ENCODE measurements at places on chromosomes 6 and 20.

GRCh38 chr20:49882171-49882970 lies 33.0 kb downstream of the SPATA2 start:
- no peak for DNase-seq

DNA sequence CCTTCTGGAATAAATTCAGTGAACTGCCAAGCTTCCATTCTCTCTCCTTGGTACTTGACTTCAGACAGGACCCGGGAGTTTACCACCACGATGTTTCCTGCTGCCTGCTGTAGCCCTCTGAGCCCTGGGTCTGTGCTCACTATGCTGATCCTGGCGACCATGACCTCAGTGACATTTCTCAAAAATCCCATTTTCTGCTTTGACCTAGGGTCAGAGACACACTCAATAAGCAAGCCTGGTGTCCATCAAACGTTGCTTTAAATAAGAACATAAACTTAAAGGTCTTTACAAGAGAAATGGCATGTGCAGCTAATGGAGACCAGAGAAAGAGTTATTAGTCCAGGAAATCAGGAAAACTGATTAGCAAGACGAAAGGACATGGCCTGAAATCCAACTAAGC lies 509.7 kb upstream of the SULF2 start:
- DNase-seq, result no peak

DNA sequence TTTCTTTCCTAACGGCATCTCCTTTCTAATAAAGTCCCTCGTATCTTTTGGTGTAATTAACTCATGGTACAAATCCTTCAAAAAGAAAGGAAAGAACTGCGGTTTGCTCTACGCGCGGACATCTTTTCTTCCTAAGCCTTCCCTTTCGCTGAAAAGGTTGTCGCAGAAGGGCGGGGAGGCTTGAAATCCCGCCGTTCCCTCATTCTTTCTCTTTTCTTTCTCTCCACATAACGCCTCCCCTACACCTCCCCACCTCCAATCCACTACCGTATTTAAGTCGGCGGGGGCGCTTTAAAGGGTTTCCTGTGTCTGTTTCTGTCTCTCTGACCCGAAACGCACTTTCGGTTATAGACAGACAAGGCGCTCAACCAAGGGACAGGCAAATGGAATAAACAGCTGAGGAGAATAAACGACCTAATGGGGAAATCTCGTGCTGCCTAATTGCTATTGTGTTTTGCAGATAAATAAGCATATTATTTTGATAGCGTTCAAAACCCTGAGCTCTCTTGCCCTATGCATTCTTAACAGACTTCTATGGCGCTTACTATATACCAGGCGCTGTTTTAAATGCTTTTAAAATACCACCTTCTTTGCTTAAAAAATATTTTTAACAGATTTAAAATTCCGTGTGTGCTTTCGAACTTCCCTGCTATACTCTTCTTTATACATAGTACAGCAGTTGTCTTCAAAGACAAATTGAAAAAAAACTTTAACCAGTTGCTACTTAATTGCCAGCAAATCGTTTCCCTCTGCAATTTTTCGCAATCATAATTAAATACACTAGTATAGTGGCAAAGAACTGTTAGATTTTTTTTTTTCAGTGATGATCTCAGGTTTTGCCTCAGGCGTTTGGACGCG lies 2.5 kb upstream of the HEY2 start:
- DNase-seq, result peak; percentile 52

DNA sequence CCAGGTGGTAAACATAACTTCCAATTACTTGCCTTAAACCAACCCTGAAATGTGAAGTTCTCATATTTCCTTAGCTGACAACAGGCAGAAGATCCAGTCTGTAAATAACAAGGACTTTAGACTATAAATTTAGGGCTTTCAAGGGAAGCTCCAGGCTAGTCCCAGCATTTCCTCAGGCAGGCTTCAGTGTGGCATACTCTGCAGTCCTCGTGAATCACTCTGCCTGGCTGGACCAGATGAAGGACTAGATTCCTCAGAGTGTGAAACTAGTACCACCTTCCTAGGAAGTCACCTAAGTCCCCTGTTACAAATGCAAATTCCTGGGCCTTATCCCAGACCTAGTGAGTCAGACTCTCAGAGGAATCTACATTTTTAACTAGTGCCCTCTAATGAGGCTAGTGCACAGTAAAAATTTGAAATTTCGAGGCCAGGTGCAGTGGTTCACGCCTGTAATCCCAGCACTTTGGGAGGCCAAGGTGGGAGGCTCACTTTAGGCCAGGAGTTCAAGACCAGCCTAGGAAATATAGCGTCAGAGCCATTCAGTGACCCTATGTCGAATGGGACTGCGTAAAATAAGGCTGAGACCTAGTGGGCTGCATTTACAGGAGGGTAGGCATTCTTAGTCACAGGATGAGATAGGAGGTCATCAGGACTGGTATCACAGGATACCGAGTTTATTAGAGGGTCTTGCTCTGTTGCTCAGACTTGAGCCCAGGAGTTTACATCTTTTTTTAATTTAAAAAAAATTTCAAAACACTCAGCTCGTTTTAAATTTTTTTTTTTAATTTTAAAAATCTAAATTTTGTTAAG lies 279.6 kb upstream of the JARID2 start:
- DNase-seq, result no peak

- no peak for DNase-seq
Measured at GRCh38 chr6:1049900-1050299, 262.0 kb upstream of the FOXQ1 start.

DNA sequence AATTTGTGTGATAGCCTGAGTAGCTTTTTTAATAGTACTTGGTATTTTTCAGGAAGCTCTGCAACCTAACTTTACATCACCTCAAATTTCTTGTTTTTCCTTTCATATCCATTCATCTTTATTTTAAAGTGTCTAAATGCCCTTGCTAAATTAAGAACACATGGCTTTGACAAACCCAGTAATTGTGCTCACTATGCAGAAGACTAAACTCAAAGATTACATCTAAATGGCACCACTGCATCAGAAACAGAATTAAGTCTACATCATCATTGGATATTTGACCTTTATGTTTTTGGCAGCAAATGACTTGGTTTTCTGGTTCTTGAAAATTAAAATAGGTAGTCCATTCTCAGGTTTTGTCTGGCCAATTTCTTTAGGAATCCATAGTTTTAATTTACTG lies 69.6 kb upstream of the HDGFL1 start:
- no peak for DNase-seq

DNA sequence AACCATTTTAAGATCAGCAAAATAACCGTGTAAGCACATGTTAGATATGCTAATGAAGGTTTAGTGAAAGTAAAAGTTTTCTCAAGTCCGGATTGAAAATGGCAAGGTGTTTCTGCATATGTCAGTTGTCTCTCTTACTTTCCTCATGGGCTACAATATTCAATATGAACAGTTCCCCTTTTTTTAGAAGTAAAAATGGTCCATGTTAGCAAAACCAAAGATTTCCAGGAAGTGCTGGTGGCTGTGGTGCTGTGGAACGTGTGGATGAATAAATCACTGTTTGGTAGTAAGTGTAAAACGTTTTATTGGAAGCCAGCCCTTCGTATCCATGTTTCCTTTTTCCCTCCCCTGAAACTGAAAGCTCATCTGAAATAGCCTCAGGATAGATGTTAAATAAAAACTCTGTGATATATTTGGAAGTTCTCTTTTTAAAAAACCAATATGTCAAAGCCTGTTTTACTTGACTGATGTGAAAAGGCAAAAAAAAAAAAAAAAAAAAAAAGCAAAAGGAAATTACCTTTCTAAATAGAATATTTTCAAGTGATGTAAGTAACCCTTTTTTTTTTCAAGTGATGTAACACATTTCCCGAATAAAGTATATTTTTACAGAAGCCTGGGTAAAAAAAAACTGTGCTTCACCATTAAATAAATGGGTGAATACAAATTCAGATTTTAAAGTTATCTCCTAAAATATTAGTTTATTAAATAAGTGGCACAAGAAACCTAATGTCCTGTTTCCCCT lies 41.9 kb downstream of the PLEKHG1 start:
- no peak for DNase-seq

DNA sequence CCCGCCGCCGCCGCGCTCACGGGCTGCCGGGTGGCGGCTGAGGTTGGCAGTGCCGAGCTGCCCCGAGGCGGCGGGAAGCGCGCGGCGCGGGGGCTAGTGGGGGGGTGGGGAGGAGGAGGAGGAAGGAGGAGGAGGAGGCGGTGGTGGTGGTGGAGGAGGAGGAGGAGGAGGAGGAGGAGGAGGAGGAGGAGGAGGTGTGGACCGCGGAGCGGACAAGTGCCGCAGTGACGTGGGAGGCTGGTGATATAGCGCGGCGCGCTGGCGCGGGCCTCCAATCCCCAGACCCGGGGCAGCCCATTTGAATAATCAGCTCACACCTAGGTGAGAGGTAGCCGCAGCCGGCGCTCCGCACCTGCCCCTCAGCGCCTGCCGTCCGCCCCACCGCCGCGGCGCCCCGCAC lies at the start of gene FOXA2:
FOXA2 (minus strand) TSS at position 51 of the 400 bp plus-strand sequence. CDS start 294 bp downstream, outside the sequence.
- DNase-seq, result peak; percentile 85

GRCh38 chr6:27759930-27760329 lies 152.3 kb downstream of the OR2B2 start:
- no peak for DNase-seq

DNA sequence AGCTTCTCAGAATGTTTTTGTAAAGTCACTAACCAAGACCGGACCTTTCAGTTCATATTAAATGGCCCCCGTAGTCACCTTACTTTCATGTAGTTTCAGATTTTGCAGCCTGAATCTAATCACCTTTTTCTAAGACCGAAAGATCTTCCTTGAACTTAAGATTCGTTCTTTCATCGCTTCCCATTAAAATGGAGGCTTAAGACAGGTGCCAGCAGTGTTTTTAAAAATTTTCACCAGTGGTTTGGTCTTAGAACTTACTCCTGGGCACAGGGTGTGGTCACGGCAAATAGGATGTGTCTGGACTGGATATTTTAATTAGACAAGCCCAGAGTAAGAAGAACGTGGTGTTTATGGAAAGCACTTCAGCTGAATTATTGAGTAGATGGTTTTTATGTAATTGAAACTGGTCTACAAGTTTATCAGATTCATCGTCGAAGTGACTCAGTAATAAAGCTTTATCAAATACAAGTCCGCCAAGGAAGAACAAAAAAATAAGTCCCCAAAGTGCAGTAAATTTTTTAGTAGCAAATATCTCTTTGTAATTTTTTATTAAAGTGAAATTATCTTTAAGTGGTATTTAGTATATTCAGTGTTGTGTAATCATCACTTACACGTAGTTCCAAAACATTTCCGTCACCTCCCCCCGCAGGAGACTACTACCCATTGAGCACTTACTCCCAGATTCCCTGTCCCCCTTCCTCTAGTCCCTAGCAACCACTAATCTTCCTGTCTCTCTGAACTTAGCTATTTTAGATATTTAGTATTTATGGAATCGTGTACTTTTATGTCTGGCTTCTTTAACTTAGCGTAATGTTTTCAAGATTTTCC lies 868 bp downstream of the SRSF3 start:
- no peak for DNase-seq

DNA sequence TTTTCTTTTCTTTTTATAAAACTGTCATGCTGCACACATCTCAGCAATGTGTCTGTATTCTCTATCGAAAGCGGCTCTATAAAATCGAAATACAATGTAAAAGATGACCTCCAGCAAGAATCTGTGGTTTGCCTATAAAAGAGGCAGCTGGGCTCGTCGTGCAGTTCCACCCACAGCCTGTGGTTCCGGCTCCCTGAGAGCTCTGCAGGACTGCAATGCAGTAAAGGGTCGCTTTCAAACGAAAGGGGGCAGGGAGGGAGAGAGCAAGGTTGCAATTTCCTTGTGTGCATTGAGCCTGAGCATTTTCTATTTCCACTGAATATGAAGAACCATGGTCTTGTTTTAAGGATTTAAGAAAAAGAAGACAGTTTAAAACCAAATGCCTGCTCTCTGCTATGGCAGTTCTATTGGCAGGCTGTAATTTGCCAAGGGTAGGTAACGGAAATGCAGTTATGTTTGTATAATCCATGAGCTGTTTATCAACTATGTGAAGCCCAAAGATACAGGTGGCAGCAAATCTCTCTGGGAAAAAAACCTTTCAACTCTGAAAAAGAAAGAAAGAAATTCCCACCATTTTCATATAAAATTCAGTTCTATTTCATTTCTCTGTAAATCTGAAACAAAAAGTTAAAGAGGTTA lies 236.5 kb downstream of the HACE1 start:
- DNase-seq, result no peak

DNA sequence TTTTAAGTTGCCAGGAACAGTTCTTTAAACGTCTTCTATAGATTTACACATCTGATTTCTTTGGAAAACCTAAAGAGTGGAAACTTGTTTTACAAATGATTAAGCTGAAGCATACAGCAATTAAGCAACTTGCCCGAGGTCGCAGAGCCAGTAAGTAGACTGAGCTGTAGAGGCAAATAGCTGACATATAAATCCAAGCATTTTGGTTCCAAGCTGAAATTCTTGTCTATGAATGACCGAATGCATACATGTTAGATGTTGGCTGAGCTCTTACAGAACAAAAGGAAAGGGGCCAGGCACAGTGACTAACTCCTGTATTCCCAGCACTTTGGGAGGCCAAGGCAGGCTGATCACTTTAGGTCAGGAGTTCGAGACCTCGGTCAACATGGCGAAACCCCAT lies 101.8 kb upstream of the SGK1 start:
- DNase-seq, result no peak

DNA sequence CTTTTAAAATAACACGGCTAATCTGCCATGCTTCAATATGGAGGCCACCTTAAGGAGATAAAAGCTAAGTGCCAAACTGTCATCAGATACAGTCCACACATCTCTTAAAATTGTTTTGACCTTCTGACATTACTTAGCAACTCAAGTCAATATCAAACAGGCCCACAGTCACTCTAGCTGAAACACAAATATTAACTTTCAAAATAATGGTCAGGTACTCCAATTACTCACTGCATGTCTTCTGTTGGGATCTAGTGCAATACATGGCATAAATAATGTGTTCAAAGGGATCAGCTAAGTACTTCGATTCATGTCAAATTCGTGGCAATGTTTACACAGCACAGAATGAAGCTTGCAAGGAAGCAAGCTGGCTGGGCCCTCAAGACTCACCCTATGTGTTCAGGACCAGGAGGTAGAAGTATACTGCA lies 133.9 kb upstream of the BEND6 start:
- peak; percentile 41 for DNase-seq

GRCh38 chr6:125020385-125020784 lies 58.1 kb downstream of the RNF217 start:
- DNase-seq, result no peak

DNA sequence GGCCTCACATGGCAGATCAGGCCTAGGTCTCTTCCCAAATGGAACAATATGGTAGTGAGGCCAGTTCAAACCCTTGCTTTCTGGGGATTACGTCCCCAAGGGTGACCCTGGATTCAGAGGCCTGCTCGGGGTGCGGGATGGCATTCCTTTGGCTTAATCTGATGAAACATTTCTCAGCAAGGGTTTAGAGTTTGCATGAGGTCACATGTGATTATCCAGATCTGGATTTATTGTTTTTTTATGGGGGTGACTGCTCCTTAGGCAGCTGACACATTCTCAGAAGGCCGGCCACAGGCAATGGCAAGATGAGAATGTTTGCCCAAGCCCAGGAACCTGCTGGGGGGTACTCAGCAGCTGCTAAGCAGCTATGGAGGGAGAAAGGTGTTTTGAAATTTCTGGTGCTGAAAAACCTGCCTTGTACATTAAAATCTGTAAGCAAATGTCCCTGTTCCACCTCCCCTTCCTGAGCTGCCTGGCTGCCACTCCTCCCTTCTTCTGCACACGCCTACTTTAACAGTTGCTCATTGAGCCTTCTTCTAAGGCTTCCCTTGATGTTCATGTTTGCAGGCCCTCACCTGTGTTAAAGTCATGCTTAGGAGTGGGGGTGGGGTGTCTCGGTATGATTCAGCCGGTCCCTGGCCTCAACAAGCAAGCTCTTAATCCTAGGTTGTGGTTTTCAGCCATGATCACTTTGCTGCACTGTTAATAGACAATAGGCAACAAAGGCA lies 37.9 kb upstream of the FUCA2 start:
- DNase-seq, result no peak

Measured in NCI-H1930 (cell line).